Natural killer cell treated with Interleukin-12 subunit alpha and Interleukin-12 subunit beta and Interleukin-15 and Interleukin-18, amount 100 ng/mL, for 72 hours (primary cell): ENCODE measurements at places on chromosomes 6 and 20.
A peak's percentile ranks its signal among the peaks of the same experiment; 100 is the strongest.

DNA sequence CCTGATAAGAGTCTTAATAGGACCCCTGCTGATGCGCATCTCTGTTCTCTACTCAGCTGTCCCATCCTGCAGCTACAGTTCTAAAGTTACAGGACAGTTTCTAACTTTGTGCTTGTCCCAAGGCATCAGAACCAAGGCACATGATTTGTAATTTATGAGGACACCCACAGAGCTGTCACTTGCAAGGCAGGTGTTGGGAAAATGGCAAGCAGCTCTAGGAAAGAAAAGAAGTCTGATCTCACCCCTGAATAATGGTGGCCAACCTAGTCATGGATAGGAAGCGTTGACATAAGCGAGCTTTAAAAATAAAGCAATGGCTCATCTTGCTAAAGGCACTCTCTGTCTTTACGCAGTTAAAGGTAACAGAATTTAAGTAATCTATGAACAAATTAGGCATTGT, 127.6 kb upstream of the VGLL2 start:
- DNase-seq, result no peak

DNA sequence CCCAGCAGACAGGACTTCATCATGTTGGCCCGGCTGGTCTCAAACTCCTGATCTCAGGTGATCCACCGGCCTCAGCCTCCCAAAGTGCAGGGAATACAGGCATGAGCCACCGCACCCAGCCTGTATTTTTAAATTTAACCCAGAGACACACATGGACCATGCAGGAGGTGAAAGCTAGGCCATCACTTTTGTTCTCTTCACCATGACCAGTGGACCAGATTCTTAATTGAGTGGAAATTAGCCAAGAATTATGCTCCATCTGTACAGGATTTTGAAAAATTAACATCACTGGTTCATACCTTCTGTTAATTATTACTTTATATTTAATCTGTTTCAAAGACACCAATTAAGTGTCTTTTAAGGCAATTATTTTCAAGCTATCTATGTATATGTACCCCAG, 493.6 kb upstream of the NOX3 start:
- DNase-seq, result no peak

GRCh38 chr6:45148278-45148677, 179.9 kb upstream of the RUNX2 start:
- no peak for DNase-seq

GRCh38 chr6:145756170-145756662, 20.9 kb upstream of the EPM2A start:
- no peak for DNase-seq

- no peak for DNase-seq
Observed at GRCh38 chr20:50379049-50379990, 130.9 kb upstream of the PTPN1 start.

GRCh38 chr20:36768768-36769430, 4.7 kb downstream of the DSN1 start:
- no peak for DNase-seq

- DNase-seq, result peak; percentile 82
Observed at GRCh38 chr20:50169329-50169823, 15.9 kb upstream of the PEDS1 start.

DNA sequence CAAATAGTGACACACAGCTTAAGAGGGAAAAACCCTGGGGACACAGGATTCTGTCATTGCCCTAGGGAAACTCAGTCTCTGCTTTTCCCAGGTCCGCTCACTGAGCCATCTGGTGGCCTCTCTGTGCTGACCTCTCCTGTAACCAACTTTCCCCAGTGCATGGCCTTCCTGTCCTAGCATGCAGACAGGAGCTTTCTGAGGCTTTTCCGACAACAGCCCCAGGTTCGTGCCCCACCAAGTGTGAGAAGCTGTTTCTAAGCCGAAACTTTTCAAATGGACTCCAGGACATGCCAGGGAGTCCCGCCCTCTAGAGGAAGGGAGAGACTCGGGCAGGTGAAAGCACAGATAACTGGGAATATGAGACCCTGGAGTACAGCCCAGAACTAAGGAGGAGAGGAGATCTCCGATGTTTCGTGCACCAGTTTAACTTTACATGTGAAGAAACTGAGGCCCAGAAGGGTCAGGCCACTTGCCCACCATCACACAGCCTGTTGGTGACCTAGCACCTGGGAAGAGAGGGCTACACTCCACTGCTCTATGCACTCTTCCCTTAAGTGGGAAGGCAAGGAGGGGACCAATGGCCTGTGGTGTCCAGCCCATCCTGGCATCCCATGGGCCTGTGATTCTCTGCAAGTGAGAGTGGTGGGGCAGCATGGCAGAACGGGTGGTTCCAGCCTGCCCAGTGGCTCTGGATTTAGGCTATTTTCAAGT, 46.2 kb downstream of the RPP40 start:
- DNase-seq, result no peak

- DNase-seq, result no peak
Observed at GRCh38 chr6:77633471-77633870, 19.4 kb upstream of the MEI4 start.

DNA sequence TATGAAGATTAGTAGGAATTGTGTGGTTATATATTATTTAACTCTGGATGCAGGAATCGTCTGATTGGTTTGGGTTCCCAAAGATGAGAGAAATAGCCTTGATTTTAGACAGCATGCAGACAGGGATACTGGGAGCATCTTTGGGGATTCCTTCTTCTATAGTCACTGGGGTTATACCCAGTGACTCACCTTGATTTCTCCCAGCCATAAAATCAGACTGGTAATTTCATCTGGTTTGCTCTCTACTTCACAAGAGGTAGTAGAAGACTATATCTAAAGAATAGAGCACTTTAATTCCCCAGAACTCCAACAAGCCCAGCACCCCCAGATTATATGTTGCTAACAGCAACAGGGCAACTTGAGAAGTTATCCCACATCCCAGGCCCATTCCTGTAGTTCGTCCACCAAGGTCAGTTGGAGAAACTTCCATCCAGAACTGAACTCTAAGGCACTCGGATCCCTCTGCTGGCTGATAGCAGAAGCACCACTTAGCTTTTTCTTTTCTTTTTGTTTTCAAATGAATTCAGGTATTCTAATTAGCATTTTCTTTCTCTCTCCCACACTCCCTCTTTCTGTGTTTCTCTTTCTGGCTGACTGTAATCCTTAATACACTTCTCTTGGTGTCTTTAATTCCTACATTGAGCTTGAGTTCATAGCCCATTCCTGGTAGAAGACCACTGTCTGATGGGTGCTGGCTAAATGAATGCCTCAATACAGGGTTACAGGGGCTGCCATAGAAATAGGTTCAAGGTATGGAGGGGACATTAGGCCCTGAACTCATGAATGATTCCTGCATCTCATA, 20.4 kb upstream of the EFHC1 start:
- DNase-seq, result no peak

DNA sequence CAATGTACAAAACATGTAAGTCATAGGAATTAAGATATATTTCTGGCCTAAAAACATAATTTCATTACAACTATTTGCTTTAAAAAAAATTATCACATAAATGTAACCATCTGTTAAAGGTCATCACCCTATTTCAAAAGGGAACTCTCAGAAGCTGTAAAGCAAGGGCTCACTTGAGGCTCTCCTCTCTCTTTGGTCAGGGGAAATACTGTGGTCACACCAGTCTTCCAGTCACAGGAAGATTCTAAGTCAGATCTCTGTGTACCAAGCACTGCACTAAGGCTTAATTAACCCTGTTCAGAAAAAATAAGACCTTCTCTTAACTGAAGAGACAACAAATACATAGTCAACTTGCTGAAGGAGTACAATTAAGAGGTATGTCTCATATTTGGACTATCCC, 75.6 kb downstream of the MMS22L start:
- DNase-seq, result no peak

- no peak for DNase-seq
Observed at GRCh38 chr6:41578217-41579087, 32.3 kb downstream of the FOXP4 start.

DNA sequence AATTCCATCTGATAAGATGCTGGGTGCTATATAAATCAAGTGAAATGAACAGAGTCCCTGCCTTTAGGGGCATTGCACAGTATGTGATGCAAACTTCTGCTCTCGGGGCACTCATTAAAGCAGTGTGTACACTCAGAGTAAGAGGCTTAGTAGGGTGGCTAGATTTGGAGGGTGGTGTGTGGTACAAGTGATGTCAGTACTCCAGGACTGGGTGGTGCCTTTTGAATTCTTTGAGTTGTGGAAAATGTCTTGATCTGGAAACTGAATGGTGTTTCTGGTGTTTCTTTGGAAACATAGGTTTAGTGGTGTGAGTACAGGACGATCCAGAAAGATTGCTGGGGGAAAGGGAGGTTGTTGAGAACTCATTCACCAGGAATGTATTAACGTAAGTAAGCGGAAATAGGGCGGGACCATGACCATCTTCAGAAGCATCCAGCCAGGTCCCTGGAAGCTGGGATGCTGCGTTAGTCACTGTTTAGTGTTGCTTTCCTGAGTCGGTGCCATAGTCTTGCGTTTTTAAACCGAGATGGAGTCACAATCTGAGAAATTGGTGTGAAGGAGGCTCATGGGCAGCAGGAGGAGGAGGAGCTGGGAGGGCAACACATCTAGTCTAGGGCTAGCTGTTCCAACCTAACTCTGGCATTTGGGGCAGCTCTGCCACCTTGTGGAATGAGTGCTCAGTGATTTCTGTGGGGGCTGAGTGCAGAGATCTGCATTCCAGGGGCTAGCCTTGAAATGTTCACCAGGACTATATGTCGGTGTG, 70.3 kb downstream of the SCAND1 start:
- DNase-seq, result peak; percentile 64

DNA sequence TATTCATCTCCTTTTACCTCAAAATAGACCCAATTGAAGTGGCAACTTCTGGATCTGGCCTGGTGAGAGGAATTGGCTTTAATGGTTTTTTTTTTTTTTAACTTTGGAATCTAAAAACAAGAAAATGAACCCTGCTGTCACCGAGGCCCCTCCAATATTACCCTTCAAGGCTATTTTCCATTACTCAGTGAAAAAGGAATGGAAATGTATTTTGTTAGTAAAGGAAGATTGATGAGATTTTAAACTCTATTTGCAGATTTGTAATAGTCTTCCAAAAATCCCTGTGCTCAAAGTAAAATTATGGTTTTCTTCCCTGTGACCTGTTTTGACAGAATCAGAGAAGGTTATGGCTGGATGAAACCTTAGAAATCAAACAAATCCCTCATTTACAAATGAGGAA, 102.9 kb downstream of the TMEM170B start:
- DNase-seq, result no peak

GRCh38 chr6:107115695-107116327, 496 bp upstream of the BEND3 start:
- DNase-seq, result peak; percentile 61

- no peak for DNase-seq
Observed at GRCh38 chr6:142476452-142476851, 174.6 kb downstream of the ADGRG6 start.

- DNase-seq, result no peak
Observed at GRCh38 chr6:18997375-18997826, 610.3 kb downstream of the RNF144B start.

DNA sequence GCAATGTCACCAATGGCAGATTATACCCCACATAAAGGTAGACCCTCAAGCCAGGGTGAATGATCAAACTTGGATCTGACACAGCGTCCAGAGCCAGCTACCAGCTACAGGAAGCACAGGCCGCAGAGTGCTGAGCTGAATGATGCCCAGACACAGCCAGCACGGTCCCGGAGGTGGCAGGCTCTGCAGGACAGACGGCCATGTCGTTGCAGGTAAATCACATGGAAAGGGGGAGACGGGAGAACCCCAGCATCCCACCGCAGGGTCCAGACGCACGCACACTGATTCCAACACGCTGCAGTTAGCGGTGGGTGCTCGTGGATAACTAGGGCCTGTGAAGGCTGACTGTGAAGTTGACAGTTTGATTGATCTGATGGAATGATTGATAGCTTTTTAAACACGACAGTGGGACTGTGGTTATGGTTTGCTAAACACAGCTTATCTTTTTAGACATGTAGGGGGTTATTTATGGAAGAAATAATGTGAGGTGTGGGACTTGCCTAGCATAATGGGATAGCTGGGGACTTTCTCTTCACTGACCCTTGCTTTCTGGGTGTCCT, 228.5 kb downstream of the ERMARD start:
- no peak for DNase-seq

GRCh38 chr6:112254921-112255320, 554 bp upstream of the LAMA4 start:
- no peak for DNase-seq

GRCh38 chr6:159360306-159360705, 191.1 kb downstream of the FNDC1 start:
- no peak for DNase-seq

DNA sequence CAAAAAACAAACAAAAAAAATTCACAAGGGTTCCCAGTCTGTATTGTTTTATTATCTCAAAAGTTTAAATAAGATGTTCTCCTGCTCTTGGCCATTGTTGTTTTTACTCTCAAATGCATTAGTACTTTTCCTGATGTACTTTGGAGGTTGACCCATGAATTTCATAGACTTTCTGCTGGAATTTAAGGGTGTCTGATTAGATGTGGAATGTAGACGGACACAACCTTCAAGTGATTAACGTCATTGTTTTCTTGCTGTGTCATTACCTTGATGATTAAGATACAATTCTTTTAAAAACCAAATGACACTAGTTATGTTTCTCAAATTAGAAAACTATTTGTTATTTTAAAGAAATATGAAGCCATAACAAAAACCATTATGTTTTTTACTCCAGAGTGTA, 421.4 kb upstream of the RUNX2 start:
- no peak for DNase-seq

DNA sequence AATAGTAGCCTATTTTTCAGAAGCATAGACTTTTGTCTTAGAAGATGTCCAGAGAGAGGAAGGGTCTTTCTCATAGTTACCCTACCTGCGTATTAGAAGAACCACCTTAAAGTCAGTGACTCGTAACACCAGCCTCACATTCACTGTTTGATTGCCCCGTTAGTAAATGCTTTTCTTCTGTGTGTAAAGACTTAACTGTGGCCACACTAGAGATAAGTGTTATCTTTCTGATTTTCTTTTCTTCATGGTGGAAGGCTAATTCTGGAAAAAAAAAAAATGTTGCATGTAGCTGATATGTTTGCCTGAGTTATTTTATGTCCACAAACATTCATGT, 83.9 kb downstream of the SAMD3 start:
- no peak for DNase-seq

DNA sequence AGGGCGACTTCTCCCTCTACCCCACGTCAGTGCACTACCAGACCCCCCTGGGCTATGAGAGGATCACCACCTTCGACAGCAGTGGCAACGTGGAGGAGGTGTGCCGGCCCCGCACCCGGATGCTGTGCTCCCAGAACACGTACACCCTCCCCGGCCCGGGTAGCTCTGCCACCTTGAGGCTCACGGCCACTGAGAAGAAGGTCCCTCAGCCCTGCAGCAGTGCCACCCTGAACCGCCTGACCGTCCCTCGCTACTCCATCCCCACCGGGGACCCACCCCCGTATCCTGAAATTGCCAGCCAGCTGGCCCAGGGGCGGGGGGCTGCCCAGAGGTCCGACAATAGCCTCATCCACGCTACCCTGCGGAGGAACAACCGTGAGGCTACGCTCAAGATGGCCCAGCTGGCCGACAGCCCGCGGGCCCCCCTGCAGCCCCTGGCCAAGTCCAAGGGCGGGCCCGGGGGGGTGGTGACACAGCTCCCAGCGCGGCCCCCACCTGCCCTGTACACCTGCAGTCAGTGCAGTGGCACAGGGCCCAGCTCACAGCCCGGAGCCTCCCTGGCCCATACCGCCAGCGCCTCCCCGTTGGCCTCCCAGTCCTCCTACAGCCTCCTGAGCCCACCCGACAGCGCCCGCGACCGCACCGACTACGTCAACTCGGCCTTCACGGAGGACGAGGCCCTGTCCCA, 57.5 kb upstream of the TMEM181 start:
- no peak for DNase-seq

GRCh38 chr6:150936021-150936555, 70.6 kb downstream of the MTHFD1L start:
- DNase-seq, result no peak

GRCh38 chr20:50043573-50044352, 61.0 kb downstream of the SNAI1 start:
- DNase-seq, result no peak
